ENCODE measurements at places on chromosomes 11 and 22.

- DNase-seq = no peak
Observed at GRCh38 chr22:33451866-33452469, 393.8 kb upstream of the SYN3 start.

DNA sequence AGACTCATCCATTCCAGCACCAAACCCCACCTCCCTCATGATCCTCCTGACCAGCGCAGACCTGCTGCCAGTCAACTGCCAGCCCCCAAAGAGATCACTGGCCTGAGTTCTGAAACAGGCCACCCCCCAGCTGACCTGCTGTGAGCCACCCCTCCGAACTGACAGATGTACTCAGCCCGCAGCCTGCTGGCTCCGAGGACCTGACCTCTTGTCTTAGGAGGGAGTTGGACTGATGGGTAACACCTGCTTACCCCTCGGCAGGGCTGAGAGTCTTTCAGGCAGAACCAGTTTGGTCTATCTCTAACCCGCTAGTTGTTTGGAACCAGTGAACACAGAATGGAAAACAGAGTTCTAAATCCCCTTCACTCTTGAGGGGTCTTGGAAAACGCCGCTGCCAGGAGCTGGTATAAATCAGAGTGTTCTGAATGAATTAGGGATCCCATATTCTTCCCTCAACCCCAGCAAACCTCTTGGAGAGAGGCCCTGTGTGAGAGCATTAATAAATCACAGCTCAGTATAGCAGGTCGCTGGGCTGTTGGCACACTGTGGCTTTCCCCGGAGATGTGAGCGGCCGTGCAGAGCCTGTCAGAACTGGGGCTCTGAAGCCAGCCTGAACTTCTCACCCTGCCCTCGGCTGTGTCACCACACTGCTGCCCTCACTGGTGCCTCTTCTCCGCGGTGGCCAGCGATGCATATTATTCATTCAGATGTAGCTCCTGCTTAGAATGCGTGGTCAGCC lies 165.1 kb upstream of the NCAM1 start:
- no peak for DNase-seq

DNA sequence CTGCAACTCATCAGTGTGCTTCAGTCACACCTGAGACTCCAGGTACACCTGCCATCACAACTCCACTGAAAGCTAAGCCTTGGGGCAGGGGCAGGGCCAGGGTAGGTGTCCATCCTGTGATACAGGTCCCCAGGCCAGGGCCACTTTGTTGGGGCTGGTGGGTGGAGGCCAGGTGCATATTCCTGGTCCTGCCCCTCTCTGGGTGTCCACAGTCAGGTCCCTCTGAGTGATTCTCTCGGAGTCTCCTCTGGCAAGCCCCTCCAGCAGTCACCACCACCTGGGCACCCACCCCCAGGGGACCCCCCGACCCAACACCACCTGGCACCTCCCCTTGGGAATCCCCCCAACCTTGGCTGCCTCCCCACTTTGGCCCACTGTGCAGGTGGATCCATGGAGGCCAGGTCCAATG lies 9.5 kb upstream of the ACR start:
- DNase-seq = no peak

DNA sequence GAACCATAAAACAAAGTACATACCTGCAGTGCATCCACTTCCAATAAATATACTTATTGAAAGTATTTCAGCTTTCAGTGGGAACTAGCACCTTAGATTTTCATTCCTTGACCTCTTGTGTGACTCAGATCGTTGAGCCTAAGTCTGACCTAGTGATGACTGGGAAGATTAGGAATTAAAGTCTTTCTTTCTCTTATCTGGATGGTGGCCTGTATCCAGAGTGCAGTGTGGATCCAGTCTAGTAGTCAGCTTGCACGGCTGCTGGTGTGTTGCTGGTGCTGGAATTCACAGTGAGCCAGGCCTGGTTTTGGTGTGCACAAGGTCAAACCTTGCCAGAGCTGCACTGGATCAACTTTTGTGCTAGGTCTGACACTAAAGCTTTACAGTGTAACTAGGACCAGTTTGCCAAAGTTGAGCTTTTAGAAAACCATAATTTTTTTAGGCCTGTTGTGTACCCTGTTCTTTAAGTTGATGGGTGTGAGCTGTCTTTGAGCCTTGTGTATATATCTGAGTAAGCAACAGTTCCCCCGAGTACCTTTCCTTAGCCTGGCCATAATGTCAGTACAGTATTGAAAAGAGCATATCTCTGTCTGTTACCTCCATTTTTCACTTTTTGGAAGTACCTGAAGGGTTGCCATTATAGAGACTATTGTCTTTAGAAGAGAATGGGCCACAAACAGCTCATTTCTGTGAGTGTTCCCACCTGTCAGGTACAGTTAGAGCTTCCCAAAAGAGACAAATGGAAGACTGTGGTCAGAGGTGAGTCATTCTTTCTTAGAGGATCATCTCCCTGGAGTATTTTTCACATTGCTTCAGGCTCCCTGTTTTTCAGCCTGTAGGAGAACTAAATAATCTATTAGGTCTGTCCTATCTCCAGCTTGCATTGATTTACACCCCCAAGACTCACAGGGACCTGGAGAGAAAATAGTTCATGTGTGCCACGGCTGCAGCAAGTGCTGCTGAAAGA lies 89.8 kb downstream of the ALX4 start:
- no peak for DNase-seq

GRCh38 chr22:39095971-39096370 lies 1.1 kb upstream of the APOBEC3H start:
- DNase-seq = no peak

- DNase-seq = no peak
Observed at GRCh38 chr11:23313001-23313400, 452.7 kb upstream of the CCDC179 start.

DNA sequence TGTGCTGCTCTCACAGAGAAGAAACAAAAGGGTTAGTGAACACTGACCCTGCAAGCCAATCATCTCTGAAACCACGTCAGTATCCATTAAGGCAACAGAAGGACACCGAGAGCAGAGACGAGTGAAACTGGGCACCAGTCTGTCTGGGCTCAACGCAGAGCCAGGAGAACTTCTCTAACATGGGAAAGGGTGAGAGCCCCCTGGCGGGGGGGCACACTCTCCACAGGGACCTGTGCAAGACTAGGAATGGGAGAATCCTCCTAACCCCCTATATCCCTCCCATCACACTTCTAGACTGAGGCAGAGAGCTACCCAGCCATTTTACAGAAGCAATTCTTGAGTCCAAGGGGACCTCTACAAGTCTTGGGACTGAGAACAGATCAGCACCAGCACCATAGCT lies 285.8 kb downstream of the SOX6 start:
- no peak for DNase-seq

Data from fibroblast of lung (primary cell).